ENCODE measurements at places on chromosomes 1 and 21.

- no peak for DNase-seq
These were observed 29.6 kb upstream of the PHGDH start for GRCh38 chr1:119682141-119682540.

- peak; percentile 55 for DNase-seq
These were observed 14.4 kb downstream of the NOC2L start for GRCh38 chr1:944341-945325.

GRCh38 chr1:221098471-221099405 is 219.5 kb downstream of the HLX start:
- no peak for DNase-seq

DNA sequence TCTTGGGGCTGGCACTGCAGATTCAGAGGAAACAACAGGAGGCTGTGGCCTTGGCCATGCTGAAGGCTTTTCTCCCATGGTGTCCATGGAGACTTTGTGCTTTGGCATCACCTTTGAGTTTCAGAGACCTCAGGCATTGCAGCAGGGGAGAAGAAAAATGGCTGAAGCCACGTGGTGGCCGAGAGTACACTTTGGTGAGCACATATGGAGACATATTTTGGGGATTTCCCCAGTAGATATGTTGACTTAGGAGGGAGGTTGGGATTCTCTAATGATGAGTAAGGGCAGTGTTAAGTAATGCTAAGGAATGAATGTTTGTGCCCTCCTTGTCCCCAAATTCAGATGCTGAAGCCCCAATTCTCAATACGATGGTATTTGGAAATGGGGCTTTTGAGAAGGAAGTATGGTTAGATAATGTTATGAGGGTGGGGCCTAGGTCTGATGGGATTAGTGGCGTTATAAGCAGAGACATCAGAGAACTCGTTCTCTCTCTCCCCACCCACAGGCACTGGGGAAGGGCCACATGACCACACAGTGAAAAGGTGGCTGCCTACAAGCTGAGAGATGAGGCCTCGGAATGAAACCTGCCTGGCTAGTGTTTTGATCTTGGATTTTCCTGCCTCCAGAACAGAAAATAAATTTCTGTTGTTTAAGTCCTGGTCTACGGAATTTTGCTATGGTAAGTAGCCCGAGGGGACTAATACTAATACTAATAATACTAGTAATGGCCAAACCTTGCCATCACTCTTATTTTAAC is 98.6 kb downstream of the TBX19 start:
- DNase-seq, result no peak

GRCh38 chr1:54475357-54475881 is 69.2 kb upstream of the SSBP3 start:
- no peak for DNase-seq

GRCh38 chr1:155051777-155052398 is 772 bp downstream of the ADAM15 start:
- DNase-seq, result no peak

GRCh38 chr1:101394041-101394440 is 157.2 kb downstream of the S1PR1 start:
- DNase-seq, result no peak

- DNase-seq, result no peak
These were observed 6.4 kb upstream of the KIF14 start for GRCh38 chr1:200626853-200627534.

DNA sequence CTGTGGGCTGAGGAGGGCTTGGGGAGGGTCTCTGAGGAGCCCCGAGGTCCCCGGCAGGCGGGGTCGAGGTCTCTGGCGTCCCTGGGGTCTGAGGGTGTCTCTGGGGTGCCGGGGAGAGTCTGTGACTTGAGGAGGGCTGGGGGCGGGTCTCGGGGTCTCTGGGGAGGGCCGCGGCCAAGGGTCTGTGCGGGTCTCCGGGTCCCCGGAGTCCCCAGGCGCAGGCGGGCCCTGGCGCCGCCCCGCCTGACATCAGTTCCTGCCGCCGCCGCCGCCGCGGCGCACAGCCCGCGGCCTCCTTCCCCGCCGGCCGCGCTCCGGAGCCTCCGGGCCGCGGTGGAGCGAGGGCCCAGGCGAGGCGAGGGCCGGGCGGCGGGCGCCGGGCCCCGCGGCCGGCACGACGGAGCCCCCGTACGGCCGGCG is at the start of gene PLEKHM2:
PLEKHM2 (plus strand) TSS at position 279 of the 420 bp plus-strand sequence. CDS start 239 bp downstream, outside the sequence.
- no peak for DNase-seq

- DNase-seq, result no peak
These were observed 29.2 kb downstream of the ZNF281 start for GRCh38 chr1:200380589-200381021.

DNA sequence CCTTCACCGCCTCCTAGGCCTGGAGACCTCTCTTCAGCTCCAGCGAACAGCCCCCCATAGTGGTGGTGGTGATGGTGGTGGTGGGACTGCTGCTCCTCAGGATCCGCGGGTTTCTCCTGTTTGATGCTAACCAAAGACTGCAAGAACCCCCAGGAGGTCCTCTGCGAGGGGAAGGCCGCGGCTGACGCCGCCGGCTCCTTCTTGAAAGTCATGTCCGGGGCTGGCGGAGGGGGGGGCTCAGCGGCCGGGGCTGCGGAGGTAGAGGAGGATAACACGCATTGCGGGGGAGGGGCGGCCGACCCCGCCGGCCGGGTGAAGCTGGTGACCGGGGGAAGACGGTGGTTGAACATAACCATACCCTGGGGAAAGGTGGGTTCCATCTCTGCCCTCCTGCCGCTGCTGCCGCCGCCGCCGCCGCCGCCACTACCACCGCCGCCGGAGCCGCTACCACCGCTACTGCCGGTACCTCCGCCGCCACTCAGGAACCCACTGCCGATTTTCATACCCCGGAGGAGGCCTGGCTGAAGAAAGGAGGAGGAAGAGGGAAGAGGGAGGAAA is 554 bp downstream of the ZNF281 start:
- DNase-seq, result no peak

- DNase-seq, result no peak
These were observed 252.4 kb downstream of the TOMM20 start for GRCh38 chr1:234875953-234876855.

DNA sequence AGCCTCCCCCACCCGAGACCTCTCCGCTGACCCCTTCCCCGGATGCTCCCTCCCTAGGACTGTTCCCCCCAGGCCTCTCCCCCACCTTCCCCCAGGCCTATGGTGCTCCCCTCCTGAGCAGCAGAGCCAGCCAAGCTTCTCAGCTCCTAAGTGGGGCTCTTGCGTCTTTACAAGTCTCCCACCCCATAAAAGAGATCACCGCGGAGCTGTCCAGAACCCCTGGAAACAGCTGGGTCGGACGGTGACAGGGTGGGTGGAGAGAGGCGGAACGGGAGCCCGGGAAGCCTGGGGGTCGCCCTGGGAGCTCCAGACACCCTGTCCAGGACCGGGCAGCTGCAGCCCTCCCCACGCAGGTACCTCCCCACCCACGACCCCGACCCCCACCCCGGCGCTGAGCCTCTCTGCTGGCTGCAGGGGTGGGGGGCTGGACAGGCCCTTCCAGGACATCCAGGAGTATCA is 61.2 kb downstream of the WNT9A start:
- DNase-seq, result no peak

DNA sequence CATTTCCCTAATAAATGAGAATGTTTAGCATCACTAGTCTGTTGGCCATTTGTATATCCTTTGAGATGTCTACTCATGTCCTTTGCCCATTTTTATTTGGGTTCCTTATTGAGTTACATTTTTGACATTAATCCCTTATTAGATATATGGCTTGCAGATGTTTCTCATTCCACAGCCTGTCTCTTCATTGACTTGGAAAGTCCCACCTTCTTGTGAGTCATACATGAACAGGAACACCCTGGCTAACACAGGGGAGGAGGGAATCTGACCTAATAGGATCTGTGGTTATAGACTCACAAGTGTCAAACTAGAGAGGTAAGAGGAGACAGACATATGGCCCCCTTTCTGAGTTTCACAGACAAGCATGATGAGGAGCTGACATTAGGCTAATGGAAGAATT is 11.5 kb downstream of the ZP4 start:
- DNase-seq, result no peak

- no peak for DNase-seq
These were observed 8.5 kb downstream of the EDN2 start for GRCh38 chr1:41475859-41476567.

GRCh38 chr1:1024771-1025699 is 5.1 kb downstream of the AGRN start:
- DNase-seq, result no peak

DNA sequence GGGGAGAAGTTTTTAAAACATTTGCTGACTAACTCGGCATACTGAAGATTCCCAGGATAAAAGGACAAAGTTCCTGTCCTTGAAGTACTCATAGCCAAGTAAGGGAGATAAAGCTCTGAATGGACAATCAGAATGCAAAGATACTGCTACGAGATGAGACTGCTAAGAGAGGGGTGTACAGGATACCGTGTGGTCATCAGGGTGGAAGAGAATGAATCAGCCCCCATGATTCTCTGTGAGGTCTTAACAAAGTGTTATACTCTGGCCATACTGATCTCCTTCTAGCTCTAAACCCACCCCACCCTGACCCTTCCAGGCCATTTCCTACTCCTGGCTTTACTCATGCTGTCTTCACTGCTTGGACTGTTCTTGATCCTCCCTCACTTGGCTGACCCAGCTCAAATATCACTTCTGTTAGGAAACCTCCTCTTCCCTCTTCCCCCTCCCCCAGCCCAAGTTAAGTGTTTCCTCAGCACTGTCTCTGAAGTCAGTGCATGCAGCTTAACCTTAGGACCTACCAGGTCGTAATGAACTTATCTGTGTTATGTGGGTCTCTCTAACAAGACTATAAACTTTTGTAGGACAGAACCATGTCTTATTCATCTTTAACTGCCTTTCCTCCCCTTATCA is 15.8 kb upstream of the MAGOH start:
- DNase-seq, result peak; percentile 6

GRCh38 chr1:195113471-195113870 is 1494.8 kb downstream of the KCNT2 start:
- DNase-seq, result no peak

GRCh38 chr1:94101613-94102525 is 19.1 kb downstream of the ABCA4 start:
- no peak for DNase-seq

DNA sequence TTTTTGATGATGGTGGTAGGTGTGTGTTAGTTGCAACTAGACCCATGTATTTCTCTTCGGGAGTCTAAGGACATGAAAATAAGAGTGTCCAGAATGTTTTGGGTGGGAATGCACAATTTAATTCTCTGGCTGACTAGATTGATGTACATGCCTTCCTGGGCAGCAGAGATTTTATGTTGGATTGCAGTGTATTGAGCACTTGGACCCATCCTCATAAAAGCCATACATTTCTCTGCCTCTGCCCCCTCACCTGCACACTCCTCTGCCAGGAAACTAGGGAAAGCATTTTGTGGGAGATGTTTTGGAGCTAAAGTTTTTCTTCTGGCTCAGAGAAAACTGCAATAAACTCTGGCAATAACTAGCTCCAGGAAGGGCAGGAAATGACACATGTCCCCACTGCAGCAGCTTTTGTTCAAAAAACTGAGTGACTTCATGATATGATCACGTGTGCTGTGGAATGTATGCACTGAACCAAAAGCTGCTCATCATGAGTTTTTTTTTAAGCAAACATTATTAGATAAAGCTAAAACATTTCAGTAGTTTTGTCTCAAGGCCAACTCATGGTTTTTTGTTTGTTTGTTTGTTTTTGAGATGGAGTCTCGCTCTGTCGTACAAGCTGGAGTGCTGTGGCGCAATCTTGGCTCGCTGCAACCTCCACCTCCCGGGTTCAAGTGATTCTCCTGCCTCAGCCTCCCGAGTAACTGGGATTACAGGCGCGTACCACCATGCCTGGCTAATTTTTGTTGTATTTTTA is 17.6 kb downstream of the RIT1 start:
- peak; percentile 49 for DNase-seq

DNA sequence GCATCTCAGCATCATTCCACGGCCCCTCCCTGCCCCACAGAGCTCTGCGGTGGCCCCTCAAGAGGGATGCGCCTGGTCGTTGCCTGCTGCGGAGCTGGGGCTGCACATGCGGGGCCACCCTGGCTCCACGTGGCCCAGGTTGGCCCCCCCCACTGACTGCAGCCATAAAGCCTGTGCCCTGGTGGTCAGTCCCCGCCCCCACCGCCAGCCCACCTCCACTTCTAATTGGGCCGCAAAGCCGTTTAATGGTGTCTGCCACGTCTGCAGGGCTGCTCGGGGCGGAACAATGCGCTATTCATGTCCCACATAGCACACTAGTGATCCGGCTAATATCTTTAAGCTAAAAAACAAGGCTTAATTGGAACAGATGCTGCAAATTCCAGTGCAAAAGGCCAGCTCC is 33.5 kb upstream of the ACTRT2 start:
- no peak for DNase-seq

DNA sequence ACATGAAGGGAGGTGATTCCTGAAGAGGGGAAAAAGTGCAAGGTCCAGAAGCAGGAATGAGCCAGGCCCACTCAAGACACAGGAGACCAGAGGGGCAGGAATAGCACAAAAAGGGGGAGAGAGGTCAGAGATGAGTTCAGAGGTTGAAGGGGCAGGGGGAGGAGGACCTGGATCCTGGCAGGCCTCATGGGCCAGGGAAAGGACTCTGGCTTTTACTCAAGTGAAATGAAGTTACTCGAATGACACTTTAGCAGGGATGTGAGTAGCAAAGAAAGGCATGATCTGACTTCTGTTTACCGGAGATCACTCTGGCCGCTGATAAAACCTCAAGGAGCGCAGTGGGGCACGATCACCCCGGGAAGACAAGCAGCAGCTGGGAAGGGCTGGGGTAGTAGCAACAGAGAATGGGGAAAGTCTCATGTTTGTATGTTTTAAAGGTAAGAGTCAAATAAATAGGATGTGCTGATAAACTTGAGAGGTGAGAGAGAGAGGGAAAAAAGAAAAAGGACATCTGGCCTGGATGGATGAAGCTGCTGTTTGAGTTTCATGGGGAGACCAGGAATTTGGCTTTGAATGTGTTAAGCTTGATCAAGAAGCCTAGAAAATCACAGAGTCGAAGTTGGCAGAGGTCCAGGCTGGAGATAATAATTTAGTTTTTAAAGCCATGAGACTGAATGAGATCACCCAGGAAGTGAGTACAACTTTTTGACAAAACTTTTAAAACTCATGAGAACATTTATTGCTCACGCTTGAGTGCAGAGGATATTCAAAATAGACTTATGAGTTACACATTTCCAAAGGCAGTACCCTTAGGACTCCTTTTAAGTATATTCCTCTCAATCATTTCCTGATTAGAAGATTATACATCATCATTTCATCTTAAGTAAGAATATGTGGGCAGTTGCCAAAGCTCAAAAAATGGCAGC is 156.0 kb downstream of the RERE start:
- DNase-seq, result peak; percentile 52

- no peak for DNase-seq
These were observed 14.6 kb upstream of the AHDC1 start for GRCh38 chr1:27618341-27619082.
